ENCODE measurements at places on chromosomes 1 and 21.

DNA sequence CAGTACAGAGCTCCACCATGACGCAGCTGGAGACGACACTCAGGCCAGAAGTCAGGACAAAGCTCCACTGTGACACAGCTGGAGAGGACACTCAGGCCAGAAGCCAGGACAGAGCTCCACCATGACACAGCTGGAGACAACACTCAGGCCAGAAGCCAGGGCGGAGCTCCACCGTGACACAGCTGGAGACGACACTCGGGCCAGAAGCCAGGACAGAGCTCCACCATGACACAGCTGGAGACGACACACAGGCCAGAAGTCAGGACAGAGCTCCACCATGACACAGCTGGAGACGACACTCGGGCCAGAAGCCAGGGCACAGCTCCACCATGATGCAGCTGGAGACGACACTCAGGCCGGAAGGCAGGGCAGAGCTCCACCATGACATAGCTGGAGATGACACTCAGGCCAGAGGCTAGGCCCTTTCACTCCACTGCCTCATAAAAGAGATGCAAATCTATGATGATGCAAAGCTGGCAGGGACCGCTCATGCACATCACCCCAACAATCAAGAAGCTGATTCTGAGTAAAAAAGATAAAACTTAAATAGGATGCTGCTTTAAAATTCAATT is 13.6 kb upstream of the OR2B11 start:
- DNase-seq: no peak

GRCh38 chr1:48242141-48242736 is 19.7 kb downstream of the SLC5A9 start:
- no peak for DNase-seq

- DNase-seq: no peak
These were observed 8.2 kb upstream of the NEK2 start for GRCh38 chr1:211683396-211684297.

DNA sequence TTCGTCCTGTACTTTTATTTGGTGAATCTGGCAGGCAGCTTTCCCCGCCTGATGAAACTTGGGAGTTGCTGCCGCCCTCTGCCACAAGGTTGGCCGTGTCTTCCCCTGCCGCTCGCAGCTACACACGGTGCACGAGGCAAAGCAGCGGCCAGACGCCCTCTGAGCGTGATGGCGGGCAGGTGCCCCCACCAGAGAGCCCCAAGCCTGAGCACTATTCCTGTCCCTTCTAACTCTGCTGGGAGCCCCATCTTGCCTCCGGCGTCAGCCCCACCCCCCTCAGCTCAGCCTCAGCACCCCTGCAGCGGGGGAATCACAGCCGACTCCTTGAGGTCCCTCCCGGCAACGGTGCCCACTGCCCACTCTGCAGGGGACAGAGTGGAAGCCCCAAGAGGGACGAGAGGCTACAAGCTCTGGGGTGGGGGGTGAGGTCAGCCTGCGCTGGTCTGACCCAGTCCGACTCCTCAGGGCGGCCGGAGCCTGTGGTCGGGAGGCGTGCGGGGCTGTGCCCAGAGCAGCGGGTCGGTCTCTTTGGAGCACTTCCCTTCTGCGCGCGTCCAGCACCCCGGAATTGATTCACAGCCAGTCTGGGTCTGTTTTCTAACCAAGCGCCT is 41.3 kb downstream of the RIPK4 start:
- DNase-seq: peak; percentile 2

DNA sequence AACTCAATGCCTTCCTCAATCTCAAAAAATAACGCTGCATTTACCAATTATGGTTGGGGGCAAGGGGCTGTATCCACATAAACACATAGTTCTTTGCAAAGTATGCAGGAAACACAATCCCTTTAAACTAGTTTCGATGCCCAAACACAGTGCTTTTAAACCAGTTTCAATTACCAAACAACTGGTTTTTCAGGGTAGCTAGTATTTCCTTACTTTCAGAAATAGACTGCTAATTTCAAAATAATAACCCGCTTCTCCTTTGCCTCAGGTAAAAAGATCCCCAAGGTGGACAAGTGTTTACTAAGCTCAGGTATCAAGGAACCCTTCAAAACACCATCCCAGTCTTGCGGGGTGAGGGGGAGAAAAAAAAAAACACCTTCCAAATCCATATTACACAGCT is 2.8 kb downstream of the SIPA1L2 start:
- no peak for DNase-seq

GRCh38 chr21:34337741-34338140 is 26.1 kb upstream of the KCNE2 start:
- DNase-seq: no peak

GRCh38 chr1:87119541-87120140 is 205.2 kb downstream of the HS2ST1 start:
- no peak for DNase-seq

- DNase-seq: no peak
These were observed 1.6 kb upstream of the KCND3 start for GRCh38 chr1:111990878-111991718.

DNA sequence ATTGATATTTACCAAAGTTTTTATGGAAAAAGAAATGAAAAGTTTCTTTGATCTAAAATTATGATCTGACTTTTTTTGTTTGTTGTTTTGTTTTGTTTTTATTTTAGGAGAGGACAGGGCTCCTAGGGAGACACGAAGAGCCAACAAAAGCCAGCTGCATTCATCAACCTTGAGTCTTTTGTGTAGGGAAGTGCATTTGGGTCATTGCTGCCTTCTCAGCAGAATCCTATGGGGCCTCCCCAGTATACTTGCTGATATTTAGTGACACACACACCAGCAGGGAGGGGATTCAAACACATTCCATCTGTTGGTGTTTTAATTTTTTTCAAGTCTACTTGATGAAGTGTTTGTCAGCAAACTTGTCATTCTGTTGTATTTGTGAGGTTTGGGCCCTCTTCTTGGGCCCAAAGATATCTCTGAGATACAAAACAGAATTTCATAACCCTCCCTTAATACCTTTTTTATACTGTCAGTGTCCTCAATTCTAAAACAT is 203.5 kb downstream of the NTNG1 start:
- no peak for DNase-seq

DNA sequence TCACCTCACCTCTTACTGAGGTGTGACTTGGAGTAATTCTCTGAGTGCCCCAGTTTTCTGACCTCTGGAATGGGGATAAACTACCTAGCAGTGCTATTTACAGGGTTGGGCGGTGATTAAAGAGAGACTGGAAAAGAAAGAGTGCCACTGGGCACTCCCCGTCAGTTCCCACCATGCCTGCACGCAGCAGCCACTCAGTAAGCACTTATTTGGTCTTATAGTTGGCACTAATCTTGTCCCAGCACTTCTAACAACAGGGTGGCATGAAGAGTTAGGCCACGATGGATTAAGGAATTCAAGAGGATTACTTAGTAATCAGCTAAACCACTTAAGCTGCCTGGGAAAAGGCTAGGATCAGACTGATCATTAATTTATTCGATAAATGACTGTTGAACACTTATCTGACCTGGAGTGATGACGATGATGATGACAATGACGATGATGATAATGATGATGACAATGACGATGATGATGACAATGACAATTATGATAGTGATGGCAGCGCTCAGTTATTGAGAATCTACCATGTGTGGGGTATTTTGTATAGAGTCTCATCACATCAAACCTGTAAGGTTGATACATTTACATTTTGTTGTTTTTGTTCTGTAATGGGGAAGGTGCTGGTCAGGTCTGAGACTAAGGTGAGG is 5.4 kb downstream of the CITED4 start:
- no peak for DNase-seq

DNA sequence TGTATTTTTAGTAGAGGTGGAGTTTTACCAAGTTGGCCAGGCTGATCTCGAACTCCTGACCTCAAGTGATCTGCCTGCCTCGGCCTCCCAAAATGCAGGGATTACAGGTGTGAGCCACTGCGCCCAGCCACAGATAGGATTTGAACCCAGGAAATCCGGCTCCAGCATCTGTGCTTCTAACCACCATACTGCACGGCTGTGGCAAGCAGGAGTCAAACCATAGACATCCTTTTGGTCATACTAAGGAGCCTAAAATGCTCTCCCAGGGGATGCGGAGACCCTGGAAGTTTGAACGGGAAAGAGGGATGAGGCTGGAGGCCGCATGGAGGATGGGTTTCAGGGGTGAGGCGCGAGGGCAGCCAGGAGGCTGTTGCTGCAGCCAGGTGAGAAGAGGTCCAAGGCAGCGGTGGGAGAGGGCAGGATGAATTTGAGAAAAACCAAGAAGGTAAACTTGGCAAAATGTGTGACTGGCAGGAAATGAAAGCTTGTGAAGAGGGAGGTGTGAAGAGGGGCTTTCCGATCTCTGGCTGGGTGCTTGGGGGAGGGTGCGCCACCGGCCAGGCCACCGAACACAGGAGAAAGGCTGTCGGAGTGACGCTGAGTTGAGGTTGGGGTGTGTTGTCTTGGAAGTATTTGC is 24.0 kb upstream of the CDK18 start:
- no peak for DNase-seq

DNA sequence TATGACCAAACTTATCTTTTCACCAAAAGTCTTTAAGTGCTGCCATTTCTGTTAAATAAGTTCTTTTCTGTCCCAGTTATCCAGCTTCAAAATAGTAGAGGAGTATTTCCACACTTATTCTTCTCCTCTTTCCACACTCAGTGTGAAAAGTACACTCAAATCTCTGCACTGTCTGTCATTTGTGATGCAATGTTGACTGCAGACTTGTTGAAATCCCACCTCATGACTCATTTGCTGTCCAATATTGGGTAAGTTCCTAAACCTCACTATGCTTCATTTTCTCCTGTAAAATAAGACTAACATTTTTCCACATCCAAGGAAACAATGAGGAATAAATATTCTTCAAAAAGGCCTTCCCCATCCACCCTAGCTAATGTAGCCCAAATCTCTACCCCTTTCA is 17.5 kb downstream of the LRRIQ3 start:
- DNase-seq: peak; percentile 5

- DNase-seq: no peak
These were observed 103.1 kb downstream of the SLC16A1 start for GRCh38 chr1:112852934-112853333.

DNA sequence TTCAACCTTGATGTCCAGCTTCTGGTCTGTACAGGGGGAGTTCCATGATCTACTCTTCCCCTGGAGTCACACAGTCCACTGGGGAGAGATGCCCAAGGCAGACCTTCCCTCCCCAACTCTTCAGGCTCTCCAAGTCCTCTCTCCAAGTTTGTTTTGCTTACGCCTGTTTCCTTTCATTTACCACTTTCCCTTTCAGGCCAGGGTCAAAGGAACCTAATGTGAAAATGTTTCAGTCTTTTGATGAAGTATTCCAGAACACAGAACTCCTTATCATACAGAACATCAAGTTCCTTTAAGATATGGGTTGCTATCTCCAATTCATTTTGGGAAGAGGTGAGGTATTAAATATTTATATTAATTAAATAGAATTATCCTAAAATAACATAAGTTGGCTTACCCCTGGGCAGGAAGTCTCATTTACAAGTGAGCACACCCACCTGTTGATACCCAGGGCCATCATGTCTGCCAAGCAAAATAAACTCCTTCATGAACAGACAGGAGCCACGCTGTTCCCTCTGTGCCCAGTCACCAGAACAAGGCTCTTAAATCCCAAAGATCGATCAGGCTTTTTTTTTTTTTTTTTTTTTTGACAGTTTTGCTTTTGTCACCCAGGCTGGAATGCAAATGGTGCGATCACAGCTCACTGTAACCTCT is 82.2 kb upstream of the LYST start:
- no peak for DNase-seq

DNA sequence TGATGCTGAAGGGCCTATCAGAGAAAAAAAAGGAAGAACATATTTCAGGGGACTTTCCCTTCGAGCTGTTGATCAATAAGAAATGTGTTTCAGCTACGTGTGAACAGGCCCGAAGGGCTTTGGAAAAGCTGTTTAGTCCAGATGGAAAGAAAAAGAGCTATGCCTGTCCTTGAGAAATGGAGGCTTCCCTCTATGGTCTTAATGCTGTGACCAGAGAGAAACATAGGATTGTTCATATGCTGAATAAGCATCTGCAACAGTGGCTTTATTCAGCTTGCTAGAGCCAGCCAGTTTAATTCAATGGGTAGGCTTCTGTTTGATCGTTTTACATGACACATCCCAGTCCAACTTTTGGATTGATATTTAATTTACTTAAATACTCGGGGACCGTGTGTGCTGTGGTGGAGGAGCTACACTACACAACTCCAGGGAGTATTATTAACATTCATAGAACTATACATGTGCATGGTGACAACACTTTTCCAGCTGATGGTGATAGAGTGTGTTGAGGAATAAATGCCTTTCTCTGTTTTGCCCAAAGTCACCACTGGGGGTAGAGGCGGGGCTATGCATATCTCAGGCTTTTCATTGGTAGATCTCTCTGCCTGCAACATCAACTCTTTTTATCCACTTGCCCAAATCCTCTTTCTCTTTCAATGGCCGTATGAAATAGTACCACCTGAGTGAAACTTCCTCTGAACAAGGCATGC is 106.7 kb upstream of the C8B start:
- no peak for DNase-seq

GRCh38 chr1:33436557-33437285 is 5.8 kb upstream of the PHC2 start:
- DNase-seq: no peak

DNA sequence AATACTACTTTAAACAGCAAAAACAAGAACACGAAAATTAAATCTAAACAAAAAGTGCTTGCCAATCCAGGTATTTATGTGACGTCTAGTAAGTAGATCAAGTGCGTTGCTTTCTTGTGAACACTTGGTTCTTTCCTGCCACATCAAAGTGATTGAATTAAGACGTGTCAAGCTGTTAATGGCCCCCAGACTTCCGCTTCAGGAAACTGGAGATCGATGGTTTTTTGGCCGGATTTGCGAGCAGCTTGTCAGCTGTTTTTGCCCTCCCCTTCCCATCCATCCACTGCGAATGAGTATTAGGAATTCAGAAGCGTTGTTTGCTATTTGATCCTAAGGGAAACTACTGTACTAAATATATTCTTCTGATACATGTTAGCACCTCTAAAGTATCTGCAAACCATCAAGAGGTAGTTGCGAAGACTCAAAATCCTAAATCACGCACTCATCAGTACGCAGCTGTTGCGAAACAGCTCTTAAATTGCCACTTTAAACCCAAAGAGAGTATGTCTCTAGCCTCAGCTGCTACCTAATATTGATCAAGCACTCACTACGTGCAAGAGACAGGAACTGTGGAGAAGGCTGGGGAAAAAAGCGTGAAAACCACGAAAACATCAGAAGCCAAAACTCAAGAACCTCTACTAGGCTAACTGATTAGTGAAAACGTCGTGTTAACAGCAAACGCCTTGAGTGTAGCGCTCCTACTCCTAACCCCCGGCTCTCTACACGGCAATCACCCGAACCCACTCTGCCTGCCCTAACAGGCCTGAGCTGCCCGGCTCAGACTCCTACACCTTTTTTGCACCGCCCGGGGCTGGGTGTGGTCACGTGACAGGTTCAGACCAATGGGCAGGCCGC is 473 bp upstream of the BRDT start:
- no peak for DNase-seq

GRCh38 chr1:3103967-3104677 is 35.1 kb downstream of the PRDM16 start:
- DNase-seq: no peak

- DNase-seq: no peak
These were observed 582.4 kb downstream of the LTN1 start for GRCh38 chr21:28410256-28410655.

- no peak for DNase-seq
These were observed 31.5 kb downstream of the IGFN1 start for GRCh38 chr1:201222125-201222524.

GRCh38 chr21:38520511-38520910 is 22.2 kb upstream of the ERG start:
- DNase-seq: no peak

All from astrocyte of the spinal cord (primary cell).